ENCODE measurements at places on chromosomes 5 and 9.
A peak's percentile ranks its signal among the peaks of the same experiment; 100 is the strongest.

- DNase-seq: peak; percentile 53
These were observed 196.2 kb downstream of the DTWD2 start for GRCh38 chr5:118791926-118792734.

GRCh38 chr5:6565492-6565891, 67.4 kb downstream of the NSUN2 start:
- DNase-seq: no peak

- no peak for DNase-seq
These were observed 113.0 kb upstream of the KIF2A start for GRCh38 chr5:62192958-62193357.

GRCh38 chr9:1604942-1605560, 410.1 kb upstream of the SMARCA2 start:
- no peak for DNase-seq

DNA sequence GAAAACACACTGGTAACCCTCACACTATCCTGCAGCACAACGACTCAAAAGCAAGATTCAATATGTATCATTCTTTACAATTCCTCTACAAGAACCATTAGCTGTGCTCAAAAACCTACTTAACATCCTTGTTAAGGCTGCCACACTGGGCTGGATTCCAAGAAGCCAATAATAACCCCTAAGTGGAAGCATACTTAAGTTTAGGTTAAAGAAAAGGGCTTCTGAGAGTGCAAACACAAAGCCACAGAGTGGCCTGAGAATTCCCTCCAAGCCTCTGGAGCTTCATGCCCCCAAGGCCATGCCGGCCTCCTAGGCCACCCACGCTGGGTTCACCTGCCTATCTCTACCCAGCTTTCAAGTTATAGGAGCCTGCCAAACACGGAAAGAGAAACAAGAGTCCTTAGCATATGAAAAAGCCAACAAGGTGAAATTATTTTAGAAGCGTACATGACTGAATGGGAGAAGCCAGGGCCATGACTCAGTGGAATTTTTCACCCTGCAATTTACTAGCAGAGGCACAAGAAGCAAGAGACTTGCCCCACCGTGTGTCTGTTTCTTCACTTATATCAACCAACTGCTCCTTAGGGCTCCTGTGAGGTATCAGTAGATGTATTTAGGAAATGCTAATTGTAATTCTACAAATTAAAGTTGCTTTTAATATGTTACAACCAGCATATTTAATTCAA, 293.0 kb downstream of the SPOCK1 start:
- DNase-seq: no peak

DNA sequence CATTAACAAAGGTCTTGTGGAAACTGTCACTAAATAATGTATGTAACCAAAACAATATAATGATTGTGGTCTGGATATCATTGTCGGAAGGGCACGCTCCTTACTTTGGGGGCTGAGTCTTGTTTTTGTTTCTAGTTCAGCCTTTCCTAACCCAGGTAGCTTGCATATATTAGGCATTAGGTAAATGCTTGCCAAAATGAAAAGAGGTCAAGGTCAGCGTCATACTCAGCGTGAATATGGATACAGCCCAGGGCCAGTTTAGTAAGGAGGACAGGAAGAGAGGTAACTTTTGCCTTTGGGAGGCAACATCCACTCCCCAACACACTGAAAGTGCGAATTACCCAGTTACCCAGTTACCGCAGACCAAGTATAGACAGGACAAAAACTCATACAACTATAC, 171.4 kb downstream of the RAB3C start:
- DNase-seq: no peak

GRCh38 chr5:140176031-140176387, 1.0 kb downstream of the CYSTM1 start:
- DNase-seq: no peak

- no peak for DNase-seq
These were observed 314.5 kb upstream of the TLE4 start for GRCh38 chr9:79257228-79257781.

- DNase-seq: no peak
These were observed 47.4 kb upstream of the OLFM1 start for GRCh38 chr9:135039916-135040645.

DNA sequence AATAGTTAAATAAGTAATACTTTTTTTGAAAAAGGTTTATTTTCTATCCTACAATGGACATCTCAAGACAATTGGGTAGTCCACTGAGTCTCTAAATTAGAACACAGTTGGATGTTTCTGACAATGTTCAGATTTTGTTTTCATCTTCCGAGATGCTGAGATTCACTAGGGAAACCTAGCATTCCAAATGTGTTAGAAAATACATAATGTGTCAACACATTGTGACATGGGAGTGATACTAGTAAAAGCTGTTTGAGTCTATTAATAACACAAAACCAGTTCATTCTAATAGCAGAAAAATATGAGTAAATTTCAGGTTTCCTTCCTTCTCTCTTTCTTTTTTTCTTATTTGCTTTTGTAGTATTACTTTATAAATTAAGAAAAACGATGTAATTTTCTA, 68.2 kb upstream of the CDH10 start:
- DNase-seq: no peak

- peak; percentile 94 for DNase-seq
These were observed at the start of gene TTC23L for GRCh38 chr5:34838785-34839714. TSS of gene TTC23L (plus strand) at chr5:34839164. CDS start at chr5:34840672, 1,508 bp downstream.

GRCh38 chr9:78311886-78312524, 15.1 kb downstream of the PSAT1 start:
- no peak for DNase-seq

DNA sequence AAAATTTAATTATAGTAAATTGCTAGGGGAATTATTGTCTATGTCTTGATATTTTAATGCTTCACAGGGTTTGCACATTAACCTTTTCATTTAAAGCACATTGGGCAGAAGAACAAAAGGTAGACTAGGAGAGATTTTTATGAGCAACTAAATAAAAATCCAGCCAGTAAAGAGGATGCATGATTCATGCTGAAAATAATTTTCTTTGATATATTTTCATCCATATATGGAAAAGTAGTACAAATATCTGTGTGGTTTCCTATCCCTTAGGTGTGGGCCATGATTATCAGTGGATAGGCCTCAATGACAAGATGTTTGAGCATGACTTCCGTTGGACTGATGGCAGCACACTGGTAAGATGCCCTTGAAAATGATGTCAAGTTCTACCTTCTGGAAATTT, 83.1 kb downstream of the VCAN start:
- no peak for DNase-seq

DNA sequence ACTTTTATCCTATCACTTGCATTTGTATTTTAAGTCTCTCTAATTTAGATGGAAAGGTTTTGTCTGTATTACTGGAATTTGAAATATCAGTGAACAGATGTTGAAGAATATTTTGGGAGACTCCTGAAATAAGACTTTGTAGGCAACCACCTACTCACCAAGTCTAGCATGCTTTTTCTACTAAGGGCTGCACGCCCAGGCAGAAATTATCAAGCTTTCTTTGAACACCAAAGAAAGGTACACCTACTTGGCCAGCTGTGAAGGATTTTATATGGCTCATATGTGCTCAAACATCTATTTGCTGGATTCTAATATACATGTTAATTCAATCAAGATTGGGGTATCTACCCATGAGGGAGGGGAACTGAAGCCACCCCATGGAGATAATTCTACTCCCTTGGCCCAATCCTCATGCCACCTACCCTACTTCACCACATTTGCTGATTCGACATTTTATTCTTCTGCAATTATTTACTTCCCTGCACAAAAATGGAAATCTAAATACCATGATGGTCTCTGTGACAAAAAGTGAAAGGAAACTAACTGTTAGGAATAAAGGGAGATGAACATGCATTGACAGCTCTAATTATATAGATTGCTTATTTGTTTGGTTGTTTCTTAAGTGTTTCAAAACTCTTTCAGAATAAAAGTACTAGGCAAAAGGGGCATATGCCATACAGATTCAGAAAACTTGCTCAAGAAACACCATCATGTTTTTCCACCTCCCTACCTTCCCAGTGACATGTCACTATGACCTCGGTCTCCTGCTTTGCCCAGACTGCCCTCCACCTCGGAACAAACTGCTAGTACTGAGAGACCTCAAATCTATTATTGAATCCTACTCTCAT, 895 bp upstream of the MYOT start:
- DNase-seq: no peak

- DNase-seq: no peak
These were observed 85.4 kb downstream of the IRX2 start for GRCh38 chr5:2666081-2666480.

GRCh38 chr5:10775646-10776045, 14.6 kb upstream of the DAP start:
- peak; percentile 39 for DNase-seq

Data from body of pancreas (tissue), 4 donors.